CD4-positive, alpha-beta T cell (primary cell): ENCODE measurements at places on chromosomes 4 and X. TPM values are rescaled to one million over a fixed set of nuclear protein-coding genes. Genes with fewer than 3 reads are reported as not detected.

DNA sequence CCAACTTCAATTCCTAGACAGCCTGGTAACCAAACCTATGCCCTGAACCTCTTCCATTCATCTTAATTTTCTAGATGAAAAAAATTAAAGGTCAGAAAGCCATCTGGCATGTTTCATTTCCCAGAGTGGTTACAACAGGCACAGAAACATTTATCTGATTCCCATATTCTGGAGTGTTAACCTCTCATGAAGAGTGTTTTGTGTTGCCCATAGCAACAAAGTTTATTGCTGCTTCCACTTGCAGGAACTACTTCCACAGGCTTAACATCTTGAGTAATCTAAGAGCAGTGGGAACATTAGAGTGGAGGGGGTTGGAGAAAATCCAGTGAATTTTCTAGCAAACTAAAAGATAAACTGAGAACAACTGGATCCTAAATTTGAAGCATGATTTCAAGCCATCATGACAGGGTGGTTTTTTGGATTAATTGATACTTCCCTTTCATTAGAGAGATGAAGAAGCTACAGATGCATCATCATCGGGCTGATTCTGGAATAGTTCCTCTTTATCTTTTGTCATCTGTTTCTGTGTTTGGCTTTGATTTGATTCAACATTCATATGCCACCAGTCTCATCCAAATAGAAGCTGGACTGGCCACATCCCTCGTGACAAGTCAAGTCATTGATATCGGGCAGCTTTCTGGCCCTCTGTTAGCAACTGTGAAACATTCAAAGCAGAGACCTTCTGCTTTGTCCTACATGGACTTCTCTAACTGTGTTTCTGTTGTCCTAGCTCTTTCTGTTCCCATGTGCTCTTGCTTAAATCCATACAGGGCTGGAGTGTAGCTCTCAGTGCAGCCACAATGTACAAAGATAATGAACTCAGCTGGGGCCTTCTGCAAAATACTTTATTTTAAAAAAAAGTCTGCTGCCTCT is 167.3 kb downstream of the MID1IP1 start:
- DNase-seq = no peak

DNA sequence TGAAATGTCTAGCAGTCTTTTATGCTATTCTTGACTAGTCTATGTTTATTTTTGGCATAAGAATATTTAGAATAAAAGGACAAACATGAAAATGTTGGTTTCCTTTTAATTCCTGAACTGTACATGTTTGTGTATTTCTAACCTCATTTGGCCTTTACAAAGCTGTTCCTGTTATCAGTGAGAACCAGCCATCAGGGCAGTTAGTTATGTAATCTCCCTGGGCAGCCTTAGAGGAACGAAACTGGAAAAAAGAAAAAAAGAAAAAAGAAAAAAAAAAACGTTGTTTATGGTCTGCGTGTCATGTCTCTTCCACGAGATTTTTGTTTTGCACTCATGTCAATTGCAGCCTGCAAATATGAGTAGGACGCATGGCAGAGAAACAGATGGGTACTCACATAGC is 193.7 kb downstream of the MAGEB5 start:
- DNase-seq = no peak

- DNase-seq = no peak
Observed at GRCh38 chrX:13994536-13995080, 35.1 kb downstream of the GEMIN8 start.

GRCh38 chr4:4791299-4792111 is 68.0 kb upstream of the MSX1 start:
- DNase-seq = no peak

- DNase-seq = no peak
Observed at GRCh38 chrX:24851289-24851688, 157.6 kb downstream of the POLA1 start.

DNA sequence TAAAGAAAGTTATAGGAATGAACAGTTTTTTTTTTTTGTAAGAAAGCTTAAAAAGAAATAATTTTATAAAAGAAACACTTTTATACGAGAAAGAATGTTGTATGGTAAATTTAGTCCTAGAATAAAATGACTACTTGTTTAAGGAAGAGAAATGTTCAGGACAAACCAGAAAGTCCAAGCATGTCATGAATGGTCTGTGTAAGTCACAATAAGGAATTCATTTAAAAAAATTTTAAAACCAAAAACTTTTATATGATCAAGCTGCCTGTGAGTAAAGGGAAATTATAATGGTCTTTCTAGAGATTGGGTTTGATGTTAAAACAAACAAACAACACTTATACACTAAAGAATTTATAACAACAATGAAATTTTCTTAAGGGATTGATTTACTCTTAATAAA is 858.9 kb upstream of the PCDH7 start:
- DNase-seq = no peak

DNA sequence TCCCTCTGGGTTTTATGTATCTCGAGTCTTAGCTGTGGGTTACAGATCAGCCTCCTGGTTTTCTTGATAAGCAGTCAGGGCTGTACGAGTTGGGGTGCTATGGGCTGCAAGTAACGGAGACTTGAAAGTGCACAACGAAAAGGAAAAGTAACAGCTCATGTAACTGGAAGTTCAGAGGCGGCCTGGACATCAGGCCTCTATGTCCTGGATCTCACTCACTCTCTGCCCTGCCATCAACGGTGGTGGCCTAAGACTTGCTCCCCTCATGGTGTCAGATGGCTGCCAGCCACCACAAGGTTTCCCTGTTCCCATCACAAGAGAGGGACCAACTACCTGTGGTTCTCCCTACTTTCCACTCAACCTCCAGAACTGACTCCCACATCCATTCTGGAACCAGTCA is 4.8 kb downstream of the PPP2R2C start:
- no peak for DNase-seq

GRCh38 chr4:93461541-93461940 is 367.0 kb upstream of the ATOH1 start:
- DNase-seq = no peak

DNA sequence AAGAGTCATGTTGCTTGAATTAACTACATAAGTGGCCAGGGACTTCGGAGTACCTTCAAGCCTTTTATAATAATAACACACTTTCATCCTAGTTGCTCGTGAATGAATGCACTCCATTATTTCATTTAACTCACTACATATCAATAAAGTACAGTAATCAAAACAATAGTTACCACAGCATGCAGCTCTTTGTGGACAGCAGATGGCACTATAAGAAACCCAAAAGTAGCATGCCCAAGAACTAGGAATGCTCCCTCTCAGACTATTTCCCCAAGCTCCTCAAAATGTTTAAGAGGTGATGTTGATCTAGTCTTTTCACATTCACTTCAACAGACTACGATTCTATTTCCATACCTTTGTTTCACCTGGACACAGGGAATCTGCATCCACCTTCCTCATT is 500.8 kb upstream of the DIAPH2 start:
- DNase-seq = no peak

Gene PDLIM5
- 23.0 TPM for total RNA-seq

Gene LPAR4
- total RNA-seq = not detected

Gene STAP1
- 2.7 TPM for total RNA-seq

Gene ZMYM3
- total RNA-seq = 17.6 TPM

Gene FGD1
- not detected for total RNA-seq
